Endodermal cell (in vitro differentiated cells): ENCODE measurements at places on chromosomes 7 and 10. TPM values are rescaled to one million over a fixed set of nuclear protein-coding genes. Genes with fewer than 3 reads are reported as not detected.

The SAMD9L gene
- not detected in 3 replicates for total RNA-seq

- no peak for DNase-seq
Observed at GRCh38 chr10:130781206-130781605, 530.3 kb downstream of the TCERG1L start.

The CALML5 gene
- total RNA-seq: not detected in 3 replicates

GRCh38 chr10:35422228-35422627, 85.9 kb downstream of the CCNY start:
- DNase-seq: no peak

DNA sequence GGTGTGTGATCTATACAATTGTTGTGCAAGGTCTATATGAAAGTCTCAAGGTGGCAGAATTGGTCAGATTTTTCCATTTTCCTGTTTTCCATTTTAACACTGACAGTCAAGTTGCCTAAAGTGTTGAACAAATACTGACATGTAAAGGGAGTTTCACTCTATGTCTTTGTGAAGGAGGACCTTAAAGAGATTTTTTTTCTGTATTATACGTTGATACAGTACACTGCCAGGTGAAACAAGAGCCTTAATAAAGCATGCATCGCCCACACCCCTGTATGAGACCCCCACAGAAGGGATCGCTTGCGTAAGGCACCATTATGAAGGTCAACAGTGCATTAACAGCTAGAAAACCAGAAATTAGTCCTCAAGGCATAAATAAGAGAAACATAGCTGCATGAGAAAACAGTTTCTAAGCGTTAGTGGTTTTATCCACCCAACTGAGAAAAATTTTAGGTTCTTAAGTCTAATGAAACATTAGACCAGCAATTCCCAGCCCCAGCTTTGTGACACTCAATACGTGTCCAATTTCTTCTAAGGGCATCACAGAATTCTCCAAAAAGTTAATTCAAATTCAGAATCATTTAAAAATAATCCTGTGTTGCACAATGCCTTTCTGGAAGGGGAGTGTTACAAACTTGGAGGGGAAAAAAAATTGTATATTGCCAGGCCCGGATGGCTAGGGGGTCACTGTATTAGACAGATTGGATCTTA, 6.9 kb downstream of the KLF6 start:
- DNase-seq: peak; percentile 31

The EPO gene
- total RNA-seq: 0.35 to 0.38 TPM in 2 of 3 replicates, not detected in the other

DNA sequence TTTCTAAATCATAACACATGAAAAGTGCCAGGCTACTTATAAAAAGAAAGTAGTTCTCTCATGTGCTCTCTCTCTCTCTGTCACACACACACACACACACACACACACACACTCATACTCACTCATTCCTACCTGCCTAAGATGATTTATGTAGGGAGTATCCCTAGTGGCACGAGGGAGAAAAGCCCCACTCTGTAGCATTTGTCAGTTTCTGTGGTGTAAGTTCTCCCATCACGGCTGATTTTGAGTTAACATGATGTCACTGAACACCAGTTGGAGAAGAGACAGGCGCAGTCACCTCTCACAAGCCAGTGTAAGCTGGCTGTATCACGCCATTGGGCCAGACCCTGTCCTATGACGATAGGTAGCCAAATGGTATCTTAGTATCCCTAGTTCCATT, 395.4 kb downstream of the SFMBT2 start:
- DNase-seq: no peak

- peak; percentile 67 for DNase-seq
Observed at GRCh38 chr7:94056796-94057207, 52.6 kb upstream of the BET1 start.

- no peak for DNase-seq
Observed at GRCh38 chr7:79702116-79702515, 248.6 kb upstream of the MAGI2 start.

The OR13A1 gene
- total RNA-seq: 0.31 and 0.36 TPM in 2 replicates

DNA sequence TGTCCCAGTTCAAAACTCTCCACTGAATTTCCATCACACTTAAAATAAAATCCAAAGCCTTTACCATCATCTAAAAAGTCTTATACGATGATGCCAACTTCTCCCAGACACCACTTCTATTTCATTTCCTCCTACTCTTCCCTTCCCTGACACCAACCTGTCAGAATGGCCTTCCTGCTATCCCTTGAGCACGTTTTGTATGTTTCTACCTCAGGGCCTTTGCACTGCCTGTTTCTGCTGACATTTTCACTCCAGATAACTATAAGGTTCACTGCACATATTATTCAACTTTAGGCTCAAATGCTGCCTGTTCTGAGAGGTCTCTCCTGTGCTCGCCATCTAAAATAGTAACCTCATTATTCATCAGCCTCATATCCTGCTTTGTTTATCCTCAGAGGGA, 269.6 kb downstream of the HTR7 start:
- no peak for DNase-seq

DNA sequence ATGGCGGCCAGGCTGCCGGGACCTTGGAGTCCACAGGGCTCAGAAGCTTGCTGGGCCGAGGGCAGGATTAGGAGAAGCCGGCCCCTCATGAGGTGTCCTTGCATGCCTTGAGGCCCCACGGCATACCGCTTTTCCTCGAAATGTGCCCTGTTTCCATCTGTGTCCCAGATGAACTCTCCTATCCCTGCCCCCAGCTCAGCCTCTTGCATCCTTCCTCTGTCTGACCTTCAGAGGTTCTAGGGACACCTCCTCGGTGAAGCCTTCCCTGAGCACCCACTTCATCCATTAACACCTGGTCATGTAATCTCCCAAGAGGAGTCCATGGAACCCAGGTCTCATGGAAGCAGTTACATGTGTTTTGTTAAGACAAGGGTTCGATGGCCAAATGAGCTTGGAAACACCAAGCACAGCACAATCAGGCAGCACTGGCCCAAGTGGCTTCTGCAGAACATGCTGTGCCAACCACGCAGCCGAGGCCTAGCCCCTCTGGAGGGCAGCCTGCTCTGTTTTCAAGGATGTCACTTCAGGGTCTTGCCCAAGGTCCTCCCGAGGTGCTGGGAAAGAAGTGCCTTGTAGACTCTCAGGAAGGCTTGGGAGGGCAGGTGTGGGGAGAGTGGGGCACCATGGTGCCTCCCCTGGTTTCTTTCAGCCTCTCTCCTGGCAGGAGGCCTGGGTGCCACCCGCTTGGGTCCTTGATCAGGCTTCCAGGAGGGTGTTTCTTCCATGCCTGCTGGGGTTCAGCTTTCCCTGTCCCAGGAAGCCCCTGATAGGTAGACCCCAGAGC, 124.3 kb downstream of the NEURL1 start:
- no peak for DNase-seq

DNA sequence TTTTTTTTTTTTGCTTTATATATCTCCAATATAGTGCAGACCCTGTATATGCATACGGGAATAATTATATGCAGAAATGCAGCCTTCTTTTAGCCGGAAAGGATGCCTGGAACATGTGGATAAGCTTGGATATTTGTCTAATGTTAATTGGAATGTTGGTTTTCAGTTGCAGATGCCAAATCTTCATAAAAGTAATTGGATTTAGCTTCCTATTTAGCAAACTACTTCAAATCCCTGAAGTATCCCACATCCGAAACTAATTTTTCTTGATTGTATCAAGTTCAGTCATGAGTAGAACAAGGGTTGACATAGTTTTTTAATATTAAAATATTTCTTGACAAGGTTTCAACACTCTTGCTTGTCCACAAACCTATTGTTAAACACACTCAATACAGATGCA, 281.7 kb downstream of the BBS9 start:
- no peak for DNase-seq

- no peak for DNase-seq
Observed at GRCh38 chr7:18566829-18567228, 71.3 kb downstream of the HDAC9 start.

DNA sequence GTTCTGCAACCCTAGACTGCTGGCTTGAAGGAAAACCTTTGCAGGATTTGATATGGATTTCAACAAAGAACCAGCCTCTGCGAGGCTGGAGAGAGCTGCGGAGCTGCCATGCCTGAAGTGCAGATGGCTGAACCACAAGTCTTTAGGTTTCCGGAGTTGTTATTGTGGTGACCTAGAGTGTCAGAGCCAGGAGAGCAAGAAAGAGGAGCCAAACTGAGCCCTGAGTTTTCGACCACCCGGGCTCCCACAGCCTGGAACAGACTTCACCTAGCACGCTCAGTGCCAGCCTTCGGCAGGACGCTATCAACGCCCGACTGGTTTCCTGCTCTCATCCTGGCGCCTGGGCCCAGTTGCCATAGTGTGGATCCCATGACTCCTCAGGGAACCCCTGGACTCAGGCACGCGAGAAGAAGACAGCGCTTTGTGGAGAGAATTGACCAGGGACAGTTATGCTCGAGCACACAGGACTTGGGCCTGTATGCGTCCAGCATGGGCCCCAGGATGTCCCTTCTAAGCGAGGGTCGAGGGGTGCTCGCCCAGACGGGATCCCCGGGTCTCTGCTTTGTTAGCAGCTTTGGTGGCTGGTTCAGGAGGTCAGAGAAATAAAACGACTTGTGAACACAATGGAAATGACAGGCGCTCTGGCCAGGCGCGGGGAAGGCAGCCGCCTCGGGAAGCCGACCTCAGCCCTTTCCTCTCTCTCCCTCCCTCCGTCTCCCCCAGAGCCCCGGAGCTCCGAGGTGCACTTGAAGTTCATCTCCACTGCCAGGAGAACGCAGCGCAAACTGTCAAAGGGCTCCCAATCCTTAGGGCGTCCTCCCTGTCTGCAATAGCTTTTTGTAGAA, 1.8 kb upstream of the GAD2 start:
- peak; percentile 75 for DNase-seq

The DKK1 gene
- 9.4 to 12.0 TPM (median 9.9 TPM) in 3 replicates for total RNA-seq

DNA sequence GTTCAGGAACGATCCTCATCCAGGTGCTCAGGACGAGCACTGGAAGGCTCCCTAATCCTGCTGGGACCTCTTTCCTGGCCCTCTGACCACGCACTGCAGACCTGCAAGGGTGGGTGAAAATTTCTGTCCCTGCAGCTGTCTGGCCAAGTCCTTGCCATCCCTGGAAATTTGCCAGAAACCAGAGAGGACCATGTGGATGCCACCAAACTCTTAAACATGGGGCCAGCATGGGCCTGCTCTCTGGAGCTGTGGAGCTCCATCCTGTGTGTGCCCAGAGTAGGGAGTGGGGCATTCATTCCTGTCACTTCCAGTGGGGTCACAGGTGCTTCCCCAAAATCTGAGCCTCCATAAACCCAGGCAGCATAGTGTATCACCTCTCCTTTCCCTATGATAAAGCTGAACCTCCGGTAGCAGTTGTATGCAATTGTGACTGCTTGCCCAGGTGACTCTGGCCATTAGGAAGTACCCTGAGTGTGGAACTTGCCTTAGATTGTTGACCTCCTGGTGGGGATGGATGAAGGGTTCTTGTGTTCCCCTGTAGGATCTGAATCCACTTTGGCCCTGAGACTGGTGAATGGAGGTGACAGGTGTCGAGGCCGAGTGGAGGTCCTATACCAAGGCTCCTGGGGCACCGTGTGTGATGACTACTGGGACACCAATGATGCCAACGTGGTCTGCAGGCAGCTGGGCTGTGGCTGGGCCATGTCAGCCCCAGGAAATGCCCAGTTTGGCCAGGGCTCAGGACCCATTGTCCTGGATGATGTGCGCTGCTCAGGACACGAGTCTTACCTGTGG, 57.1 kb downstream of the DMBT1 start:
- DNase-seq: no peak

The PLXDC2 gene
- total RNA-seq: 25.4 and 26.4 TPM in 2 replicates

- no peak for DNase-seq
Observed at GRCh38 chr10:34834274-34834673, 19.2 kb upstream of the PARD3 start.

GRCh38 chr7:71254751-71255150, 122.8 kb downstream of the GALNT17 start:
- DNase-seq: no peak

The SLC18A3 gene
- total RNA-seq: not detected in 3 replicates

The HGF gene
- total RNA-seq: 0.14 and 0.20 TPM in 2 replicates

DNA sequence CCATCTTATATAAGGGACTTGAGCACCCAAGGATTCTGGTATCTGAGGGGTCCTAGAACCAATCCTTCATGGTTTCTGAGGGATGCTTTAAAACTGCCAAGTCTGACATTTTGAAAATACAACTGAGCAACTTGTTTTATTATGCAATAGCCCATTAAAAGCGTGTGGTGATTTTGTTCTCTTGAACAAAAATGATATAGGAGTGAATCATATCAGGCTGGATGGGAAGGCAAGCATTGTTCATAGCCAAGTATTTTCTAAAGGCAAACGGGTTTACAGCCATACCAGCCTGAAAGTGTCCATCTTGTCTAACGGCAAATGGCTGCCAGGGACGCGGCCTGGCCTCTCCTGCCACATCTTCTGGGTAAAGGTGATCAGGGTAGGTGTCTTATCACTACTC, 23.4 kb downstream of the RPP38 start:
- DNase-seq: no peak

DNA sequence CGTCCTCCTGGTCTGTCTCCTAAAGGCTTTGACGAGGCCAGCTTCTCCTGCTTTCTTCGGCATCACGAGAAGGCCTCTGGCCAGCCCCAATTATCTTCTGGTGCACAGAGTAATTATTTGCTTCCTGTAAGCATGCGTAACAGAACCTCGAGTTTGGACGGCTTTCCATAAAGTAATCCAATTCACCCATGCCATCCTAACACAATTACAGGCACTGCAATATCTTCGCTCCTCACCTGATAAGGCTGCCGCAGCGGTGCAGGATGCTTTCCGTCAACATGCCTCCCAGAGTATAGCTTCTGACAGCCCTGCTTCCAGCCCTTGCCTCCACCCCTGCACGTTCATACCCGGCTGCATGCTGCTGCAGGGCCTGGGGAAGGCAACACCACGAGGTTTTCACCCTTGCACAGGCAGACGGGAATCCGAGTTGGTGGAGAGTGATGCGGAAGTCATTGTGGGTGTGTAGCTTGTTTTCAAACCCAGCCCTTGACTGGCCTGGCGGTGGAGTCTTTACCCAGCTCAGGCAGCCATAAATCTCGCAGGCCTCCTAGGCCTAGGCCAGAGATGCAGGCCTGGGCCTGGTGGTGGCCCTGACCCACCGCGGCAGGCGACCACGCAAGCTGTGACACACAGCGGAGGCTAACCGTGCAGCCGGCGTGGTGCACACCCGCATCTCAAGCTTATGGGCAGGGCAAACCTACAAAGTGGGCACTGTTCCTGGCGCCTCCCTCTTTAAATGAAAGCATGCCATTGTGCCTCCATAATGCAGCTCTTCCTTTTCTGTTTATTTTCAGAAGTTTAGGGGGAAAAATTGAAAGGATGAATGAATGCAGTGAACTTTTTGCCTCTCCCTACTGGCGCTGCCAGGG, 12.7 kb downstream of the EBF3 start:
- DNase-seq: no peak

The TNS3 gene
- total RNA-seq: 32.5 to 34.1 TPM (median 33.8 TPM) in 3 replicates

DNA sequence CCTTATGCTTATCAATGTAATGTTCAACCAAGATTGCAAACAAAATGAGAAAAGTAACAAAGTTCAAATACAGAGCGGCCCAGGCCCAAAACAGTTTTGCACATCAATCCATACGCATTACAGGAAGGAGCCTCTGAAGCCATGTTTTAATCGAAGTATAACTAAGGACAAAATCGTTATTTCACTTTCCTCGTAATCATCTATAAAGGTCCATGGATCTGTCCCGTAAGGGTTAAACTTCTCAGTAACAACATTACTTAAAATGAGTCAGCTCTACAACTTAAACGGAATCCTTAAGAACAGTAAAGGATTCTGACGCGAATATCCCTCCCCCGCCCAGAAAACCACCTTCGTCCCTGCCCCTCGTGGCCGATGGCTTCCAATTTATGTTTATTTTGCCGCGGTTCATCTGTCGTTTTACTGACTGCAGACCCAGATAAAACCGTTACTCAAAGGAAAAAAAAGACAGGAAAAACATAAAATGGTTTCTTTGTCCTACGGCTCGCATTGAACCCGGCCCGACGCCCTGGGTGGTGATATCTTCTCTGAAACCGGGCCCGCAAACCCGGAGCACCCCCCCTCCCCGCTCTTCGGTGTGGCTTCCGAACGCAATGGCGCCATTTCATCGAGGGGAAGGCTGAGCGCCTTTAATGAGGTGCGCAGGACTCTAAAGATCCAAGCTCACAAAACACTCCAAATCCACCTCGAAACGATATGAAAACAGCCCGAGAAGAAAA, 1.1 kb downstream of the HNRNPA2B1 start:
- no peak for DNase-seq
